Fibroblast of gingiva (primary cell): ENCODE measurements at places on chromosomes 12 and 14.

GRCh38 chr12:105729926-105730325, 399.4 kb downstream of the C12orf75 start:
- DNase-seq: no peak

DNA sequence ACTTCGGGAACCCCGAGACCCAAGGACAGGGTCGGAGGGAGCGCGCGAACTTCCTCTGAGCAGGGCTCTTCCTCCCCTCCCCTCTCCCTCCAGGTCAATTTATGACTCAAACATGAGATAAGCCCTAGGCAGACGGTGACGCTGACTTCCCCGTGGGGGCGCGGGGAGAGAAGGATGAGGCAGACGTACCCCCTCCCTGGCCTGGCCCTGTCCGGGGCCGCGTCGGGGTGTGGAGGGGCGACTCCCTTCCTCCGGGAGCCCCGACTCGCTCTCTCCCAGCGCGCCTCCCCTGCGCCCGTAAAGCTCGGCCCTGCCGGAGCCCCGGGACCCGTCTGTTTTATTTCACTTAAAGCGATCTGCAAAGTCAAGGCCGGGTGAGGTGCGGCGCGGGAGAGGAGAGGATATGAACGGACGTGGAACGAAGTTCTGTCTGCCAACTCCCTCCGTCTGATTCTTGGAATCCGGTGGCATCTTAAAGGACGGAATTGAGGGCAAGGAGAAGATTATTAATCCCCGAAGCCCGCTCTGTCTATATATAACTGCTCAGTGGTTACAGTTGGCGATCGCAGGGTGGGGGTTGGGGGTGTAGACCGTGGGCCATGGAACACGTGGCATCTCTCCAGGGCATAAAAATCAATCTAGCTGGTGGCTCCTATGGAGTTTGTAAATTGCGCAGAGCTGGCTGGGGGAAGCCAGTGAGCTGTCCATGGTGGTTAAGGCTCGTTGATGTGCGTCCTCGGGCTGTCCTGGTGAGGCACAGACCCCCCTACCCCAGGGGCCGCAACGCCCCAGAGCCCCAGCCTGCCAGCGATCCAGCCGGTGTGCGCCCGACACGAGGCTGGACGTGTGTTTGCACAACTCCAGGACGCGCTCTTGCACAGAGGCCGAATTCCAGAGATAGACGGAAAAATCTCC, 2.9 kb upstream of the PTHLH start:
- DNase-seq: peak; percentile 47

DNA sequence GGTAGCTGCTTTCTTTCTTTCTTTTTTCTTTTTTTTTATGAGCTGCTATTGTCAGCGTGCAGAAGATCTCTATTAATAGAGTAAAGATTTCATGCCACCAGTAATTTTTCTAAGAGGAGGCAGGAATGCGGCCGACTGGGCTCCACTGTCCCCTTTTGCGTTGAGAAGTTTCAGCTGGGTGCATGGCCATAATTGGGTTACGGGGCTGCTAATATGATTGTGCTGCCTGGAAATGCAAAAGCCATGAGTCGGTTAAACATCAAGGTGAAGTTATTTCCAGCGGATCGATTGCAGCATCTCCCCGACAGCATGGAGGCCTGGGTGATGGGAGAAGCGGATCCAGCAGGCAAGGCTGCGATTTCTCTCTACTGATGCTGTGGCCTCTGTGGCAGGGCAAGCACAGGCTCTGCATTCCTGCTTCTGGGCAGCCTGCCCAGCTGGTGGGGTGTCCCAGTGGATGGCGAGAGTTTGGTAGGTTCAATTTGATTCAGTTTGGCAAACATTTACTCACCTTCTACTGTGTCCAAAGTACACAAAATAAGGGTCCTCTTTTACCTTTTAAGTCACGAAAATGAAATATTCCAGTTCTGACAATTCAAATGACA, 54.4 kb upstream of the PRMT8 start:
- no peak for DNase-seq

DNA sequence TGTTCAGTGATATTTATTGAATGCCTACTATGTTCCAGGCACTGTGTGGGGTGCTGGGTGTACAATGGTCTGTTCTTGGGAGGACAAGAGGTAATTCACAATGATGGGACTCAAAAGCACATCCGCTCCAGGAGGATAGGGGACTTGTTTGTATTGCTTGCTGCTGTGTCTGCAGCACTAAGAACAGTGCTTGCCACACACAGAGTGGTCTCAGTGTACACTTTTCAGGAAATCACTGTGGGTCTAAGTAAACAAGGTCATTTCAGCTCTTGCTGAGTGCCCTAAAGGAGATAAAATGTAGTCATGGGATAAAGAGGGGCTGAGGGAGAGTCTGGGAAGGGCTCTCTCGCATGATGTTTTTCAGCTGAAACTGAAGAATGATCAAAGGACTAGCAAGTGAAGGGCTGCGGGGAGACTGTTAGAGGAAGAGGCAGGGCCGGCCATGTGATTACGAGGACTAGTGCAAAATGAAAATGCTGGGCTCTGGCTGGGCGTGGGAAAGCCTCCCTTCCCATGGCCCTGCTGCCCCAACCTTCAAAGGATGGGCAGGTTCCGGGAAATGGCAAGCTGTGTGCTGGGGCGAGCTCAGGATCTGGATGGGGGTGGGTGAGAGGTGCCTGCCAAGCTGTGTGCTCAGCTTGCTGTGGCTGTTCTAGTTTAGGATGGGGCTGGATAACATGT, 39.1 kb downstream of the ADCK1 start:
- no peak for DNase-seq

DNA sequence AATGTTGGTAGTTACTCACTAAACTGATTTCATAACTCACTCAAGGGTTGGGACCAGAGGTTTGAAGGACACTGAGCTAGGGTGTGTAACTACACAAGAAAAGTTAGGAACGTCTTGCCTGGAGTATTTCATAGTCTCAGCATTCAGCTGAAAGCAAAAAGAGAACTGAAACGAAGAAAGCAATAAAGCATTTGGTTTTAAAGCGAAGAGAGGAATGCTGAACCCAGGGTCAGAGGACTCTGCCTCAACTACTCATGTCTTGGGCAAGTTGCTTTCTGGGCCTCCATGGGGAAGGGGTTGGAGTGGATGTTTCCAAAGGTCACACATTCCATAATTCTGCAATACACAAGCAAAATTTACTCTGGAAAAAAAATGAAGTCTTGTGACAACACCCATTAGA, 1.4 kb downstream of the GNS start:
- no peak for DNase-seq

DNA sequence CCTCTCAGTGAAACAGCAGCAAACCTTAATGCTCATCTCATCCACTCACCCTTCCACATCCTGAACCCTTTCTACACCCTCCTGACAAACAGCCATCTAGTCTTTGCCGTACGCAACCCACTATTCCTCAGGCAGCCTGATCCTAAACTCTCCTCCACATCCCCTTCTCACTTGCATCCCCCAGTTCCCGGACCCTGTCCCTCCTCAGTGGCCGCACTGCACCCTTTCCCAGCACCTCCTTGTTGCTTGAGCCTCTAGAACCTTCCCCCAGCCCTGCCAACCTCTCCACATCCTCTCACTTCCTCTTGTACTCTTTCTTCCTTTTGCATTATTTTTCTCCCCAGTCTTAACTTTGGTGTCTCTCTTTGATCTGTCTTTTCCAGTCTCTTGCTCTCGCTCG, 42.9 kb downstream of the IQSEC3 start:
- DNase-seq: no peak

- DNase-seq: no peak
These were observed 702 bp downstream of the FAM222A start for GRCh38 chr12:109714141-109714912.

DNA sequence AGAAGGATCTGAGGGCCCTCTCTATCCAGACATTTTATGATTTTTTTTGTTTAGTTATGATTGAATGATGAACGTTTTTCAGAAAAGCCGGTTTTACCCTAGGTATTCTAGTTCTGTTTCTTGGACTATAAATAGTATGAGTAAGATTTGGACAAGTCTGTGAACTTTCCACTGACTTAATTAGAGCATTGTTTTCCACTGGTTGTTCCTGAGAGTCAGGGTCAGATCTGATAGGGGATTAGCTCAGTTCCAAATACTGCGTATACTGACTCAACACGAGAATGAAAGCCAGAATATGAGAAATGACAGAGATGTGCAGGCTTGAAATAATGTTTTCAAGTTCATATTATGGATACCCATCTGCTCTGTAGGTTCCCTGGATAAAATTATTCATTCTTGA, 361.6 kb downstream of the AEBP2 start:
- DNase-seq: no peak

DNA sequence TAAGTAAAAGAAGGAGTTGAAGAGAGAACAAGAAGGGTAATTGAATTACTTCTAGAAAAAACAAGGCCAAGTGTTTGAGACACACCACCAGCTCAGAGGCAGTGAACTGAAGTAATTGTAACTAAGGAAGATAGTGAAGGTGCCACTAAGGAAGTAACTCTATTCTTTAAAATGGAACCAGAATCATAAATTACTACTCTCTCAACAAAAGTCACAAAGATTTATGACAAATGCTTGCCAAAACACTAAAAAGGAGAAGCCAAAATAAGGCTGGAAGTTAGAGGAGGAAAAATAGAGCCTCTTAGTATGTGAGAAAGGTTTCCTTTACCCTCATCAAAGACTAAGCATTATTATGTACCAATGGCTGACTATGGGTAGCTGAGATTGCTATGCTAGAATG, 208.5 kb downstream of the MDGA2 start:
- DNase-seq: no peak

DNA sequence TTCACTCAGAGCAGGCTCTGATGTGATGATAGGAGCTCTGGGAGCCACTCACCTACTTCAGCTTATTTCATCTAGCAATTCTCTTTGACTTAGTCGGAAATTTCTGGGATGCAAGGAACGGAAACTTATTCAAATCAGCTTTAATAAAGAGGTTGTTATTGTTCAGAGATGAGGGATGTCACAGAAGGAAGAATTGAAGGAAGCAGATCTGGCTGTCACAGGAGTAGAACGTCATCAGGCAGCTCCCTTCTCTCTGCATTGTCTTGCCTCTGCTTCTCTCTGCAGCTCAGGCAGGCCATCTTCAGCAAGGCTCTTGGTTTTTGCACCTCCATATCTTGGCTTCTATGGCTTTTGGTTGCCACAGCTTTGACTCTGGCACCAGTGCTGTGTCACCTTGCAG, 7.6 kb upstream of the TMEM30B start:
- DNase-seq: no peak

- DNase-seq: no peak
These were observed 198.1 kb upstream of the DIO3 start for GRCh38 chr14:101363261-101363555.

DNA sequence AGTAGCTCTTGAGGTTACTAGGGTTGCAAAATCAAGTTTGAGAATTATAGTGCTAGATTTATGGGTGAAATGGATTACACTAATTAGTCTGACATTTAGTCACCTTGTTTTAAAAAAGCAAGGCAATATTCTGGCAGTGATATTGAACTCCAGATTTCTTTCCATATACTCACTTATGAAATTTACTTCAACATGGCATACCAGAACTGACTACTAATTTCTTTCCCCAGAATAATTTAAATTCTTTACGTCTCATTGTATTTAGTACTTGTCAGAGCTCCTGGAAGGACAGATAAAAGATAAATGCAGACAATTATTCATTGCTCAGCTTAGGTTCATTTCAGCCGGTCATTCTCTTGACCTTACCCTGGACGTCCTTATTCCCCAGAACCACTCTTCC, 24.3 kb downstream of the EMP1 start:
- peak; percentile 50 for DNase-seq

DNA sequence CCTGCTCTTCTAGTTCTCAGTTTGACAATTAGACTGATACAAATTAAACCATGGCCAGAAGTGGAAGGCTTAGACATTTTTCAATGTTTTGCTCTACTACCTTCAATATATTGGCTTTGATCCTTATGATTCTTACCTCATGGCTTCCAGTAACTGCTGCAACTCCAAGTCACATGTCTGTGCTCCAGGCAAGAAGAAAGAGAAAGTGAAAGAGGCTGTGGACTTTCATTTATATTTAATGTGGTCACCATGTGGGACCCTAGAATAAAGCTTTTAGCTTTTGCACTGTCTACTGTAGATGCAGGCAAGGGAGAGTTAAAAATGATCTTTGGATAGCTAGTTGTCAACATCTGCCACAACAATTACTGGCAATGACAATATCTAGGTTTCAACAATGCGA, 214.3 kb upstream of the PDE3A start:
- no peak for DNase-seq

- DNase-seq: no peak
These were observed 10.2 kb downstream of the KCNH3 start for GRCh38 chr12:49548822-49549648.

DNA sequence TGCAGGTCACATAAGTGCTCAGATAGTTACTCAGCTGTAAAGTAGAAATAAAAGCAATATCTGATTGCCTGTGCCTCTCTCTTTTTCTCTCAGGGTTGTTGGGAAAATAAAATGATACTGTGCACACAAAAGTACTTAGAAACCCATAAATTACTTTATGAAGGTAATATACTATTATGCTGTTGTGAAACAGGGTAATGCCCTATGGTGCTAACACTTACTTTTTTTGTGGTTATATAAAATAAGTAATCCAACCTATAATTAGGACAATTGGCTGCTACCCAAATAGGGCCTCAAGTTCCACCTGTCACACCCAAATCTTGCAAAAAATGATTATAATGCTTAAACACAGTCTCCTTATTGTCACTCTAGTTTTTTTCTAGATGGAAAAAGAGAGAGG, 50.6 kb downstream of the DAAM1 start:
- no peak for DNase-seq

GRCh38 chr14:50744231-50744630, 76.1 kb upstream of the SAV1 start:
- DNase-seq: no peak

DNA sequence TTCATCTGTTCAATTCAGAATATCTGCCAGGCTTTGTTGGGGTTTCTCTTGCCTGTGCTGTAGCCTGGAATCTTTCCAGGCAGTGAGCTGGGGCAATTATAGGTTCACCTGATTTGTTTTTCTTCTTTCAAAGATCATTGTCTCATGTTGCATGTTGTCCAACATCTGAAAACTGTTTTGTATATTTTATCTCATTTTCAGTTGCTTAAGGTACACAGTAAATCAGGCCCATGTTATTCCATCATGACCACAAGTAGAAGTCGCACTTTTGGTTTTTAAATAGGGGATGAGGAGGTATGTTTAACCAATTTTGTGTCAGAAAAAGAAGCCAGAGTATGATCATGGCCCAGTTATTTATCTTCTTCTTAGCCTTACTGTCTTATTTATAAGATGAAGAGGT, 24.9 kb upstream of the FUT8 start:
- no peak for DNase-seq

- DNase-seq: no peak
These were observed 100.2 kb downstream of the NELL2 start for GRCh38 chr12:44775901-44776300.

- DNase-seq: peak; percentile 44
These were observed 46.9 kb downstream of the CNOT2 start for GRCh38 chr12:70290116-70290515.

- DNase-seq: no peak
These were observed 236.1 kb upstream of the PLEKHG7 start for GRCh38 chr12:92466391-92467305.

- DNase-seq: no peak
These were observed 151.6 kb upstream of the ARID2 start for GRCh38 chr12:45577844-45578399.
